ENCODE measurements at places on chromosomes 2 and 18. TPM values are rescaled to one million over a fixed set of nuclear protein-coding genes. Genes with fewer than 3 reads are reported as not detected.

- DNase-seq: no peak
These were observed 151.3 kb downstream of the TANC1 start for GRCh38 chr2:159119652-159120257.

The DTNA gene
- total RNA-seq: 110 TPM

DNA sequence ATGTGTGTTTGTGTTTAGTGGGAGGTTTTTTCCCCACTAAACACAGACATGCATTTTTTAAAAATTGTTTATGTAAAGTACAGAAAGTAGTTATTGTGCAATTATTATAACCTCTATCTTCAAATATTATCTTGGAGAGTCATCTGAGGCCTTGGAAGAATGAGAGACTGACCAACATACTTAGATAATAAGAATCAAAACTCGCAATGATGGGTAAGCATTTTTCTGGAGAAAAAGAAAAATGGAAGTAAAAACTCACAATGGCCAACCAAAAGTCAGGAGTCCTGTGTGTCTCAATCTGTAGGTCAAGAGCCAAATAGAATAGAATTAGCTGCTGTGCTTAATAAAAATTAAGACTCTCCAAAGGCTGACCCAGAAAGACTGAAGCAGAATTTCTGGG, 43.0 kb downstream of the MEMO1 start:
- DNase-seq: no peak

DNA sequence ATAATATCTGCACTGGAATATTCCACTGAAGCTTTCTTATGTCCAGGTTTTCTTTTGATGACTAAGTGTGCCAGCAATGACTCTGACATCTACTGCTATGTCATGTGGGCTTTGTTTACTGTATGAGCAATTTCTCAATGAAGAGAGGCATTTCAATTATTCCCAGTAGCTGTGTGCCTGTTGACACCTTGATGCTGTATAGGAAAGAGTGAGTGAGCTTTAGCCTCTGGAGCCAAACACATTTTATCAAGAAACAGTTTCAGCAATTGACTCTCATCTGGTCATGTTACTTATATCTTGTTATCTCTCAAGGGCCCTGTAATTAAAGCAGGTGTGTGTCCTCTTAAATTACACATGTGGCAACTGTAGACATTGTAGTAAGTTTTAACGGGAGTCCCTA, 493.2 kb upstream of the FANCL start:
- no peak for DNase-seq

The OTOS gene
- not detected for total RNA-seq

GRCh38 chr2:66127656-66128055, 307.3 kb upstream of the MEIS1 start:
- no peak for DNase-seq

- no peak for DNase-seq
These were observed 122.3 kb downstream of the CHST9 start for GRCh38 chr18:27062802-27063201.

GRCh38 chr18:13381944-13382365, 163.4 kb downstream of the LDLRAD4 start:
- peak; percentile 91 for DNase-seq

The G6PC2 gene
- 0.14 TPM for total RNA-seq

The CAPN14 gene
- total RNA-seq: 0.14 TPM

DNA sequence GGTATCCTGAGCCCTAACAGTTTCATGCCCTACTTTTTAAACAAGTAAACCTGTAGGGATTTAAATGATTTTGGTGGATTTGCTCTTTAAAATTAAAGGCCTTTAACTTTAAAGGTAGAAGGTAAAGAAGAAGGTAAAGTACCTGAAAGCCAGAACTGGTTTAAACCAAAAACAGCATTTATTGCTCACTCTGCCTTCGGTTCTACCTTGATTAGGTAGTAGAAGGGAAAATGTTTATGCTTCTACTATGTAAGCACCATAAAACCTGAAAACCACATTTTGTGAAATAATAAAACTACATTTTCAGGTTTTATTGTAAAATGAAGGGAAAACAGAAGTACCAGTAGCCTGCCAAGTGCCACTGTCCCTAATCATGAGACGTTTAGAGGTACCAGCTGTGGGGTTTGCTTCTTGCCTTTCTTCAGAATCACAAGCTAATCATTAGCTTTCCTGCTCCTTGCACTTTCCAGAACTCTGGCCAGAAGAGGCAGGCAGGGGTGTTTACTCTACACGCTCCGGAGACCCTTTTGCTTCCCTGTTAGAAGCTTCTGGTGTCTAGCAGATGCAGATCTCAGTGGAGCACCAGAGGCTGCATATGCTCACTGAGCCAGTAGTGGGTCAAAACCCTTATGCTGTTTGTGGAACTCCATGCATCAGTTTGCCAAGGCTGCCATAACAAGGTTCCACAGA, 33.3 kb downstream of the RPIA start:
- no peak for DNase-seq

- DNase-seq: no peak
These were observed 190.3 kb downstream of the RBM43 start for GRCh38 chr2:151071382-151071781.

DNA sequence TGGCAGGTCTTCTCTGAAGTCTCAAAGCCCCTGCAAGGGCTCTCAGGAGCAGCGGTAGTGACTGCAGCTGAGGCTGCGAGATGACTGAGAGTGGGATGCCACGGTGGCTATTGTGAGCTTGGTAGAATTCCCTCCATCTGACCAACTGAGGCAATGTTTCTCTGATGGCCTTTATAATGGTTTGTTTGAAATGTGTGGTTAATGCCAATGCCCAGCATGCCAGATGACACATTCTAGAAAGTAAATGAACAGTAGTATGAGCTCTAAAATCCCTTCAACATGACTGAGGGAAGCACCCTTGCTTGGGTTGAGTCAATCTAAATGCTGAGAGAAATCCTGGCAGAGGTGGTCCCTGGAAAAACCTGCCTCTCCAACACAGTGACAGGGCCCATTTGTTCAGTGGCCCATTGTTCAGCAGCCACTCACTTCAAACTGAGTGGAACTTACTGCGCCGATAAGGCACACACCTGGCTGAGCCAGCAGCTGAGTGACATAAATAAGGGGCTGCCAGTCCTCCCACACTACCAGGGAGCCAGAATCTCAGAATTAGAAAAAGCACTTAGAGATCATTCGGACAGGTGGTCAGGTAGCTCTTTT, 31.7 kb downstream of the SULT1C2 start:
- no peak for DNase-seq

The NEB gene
- 1.8 TPM for total RNA-seq

DNA sequence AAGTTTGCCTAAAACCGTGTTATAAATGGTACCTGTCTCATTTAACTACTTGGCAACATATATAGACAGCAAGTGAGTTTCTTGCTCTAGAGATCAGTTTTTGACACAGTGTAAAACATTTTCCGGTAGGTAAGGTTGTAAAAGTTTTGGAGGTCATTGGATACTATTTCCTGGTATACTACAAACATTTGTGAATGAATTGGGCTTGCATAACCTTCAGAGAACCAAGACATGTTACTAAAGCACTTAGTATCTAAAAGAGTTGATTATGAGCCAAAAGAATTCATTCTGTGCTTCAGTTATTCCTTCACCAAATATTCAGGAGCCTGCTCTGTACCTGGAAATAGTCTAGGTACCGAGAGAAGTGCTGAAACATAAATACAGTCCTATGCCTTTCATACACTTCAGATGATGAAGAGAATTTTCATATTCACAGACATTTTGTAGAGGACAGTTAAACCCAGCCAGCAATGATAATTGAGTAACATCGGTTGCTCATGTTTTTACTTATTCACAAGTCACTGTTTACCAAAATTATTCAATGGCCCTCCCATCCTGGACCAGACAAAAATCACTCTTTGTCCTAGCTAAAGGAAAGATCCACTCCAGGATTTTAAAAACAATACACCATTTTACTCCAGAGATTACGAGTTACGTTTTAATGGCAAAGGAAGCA, 319.4 kb upstream of the RBMS1 start:
- no peak for DNase-seq

GRCh38 chr2:4995466-4995865, 696.7 kb upstream of the SOX11 start:
- no peak for DNase-seq

GRCh38 chr2:24209389-24210105, 34.7 kb downstream of the FAM228A start:
- no peak for DNase-seq

DNA sequence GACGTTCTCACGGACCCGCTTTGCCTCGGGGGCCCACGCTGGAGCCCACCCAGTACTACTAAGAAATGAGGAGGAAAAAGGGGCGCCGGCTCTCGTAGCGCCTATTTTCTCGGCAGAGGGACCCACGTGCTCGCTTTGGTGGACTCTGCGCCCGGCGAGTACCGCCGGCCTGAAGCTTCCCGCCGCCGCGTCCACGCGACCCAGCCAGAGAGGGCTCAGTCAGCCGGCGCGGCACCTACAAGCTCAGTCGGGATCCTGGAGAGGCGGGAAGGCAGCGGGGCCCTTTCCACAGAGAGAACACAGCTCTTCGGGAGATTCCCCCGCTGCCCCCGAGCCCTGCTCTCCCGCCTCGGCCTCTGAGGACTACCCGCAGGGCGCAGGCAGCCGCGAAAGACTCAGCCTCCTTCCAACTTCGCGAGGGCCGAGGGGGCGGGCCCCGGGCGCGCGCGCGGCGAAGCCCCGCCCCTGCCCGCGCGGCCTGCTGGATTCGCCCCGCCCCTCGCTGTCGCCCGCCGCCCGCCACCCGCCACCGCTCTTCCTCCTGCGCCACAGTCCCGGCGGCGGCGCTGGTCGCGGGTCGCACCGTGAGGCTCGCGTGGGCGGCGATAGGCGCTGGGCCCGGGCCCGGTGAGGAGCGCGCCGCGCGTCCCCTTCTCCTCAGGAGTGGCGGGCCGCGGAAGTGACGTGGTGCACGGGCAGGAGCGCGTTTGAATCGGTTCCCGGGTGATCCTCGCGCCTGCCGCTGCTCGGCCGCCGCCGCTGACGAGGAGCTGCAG, at the start of gene SMCHD1:
Gene SMCHD1, plus strand, starts transcription at position 549 of the 776 bp plus-strand sequence. CDS start 350 bp downstream, outside the sequence.
- DNase-seq: peak; percentile 96

DNA sequence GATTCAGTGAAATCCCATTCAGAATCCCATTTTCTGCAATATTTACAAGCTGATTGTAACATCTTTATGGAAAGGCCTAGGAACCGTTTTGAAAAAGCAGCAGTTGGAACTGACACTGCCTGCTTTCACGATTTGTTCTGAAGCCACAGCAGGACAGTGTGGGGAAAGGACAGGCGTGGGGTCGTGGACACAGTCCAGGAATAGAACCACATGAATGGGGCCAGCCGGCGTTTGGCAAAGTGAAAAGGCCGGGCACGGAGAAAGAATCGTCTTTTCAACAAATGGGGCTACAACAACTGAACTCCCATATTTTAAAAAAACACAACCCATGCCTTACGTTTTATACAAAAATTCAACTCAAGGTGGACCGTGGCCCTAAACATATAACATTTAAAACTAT, 69.8 kb downstream of the SLC66A2 start:
- DNase-seq: no peak

- no peak for DNase-seq
These were observed 61.1 kb upstream of the SP3 start for GRCh38 chr2:174026122-174026845.

GRCh38 chr2:218831378-218831990, at the start of gene PRKAG3:
Gene PRKAG3 (minus strand): TSS chr2:218831803.
- DNase-seq: peak; percentile 82

DNA sequence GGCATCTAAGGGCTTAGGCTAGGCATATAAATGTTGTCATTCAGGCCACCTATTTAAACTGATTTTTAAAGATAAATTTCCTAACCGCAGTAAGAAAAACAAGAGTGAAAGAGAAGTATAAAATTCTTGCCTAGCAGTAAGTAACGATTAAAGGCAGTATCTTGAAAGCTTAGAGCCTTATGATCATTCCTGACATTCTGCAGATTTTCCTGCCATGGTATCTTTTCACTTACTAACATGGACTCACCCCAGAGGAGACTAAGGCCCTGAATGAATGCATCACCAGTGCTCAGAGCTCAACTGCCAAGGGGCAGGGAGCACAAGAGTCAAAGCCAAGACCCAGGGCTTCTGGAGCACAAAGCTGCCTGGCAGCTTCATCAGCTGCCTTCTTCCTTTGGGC, 133.1 kb downstream of the GCA start:
- no peak for DNase-seq

DNA sequence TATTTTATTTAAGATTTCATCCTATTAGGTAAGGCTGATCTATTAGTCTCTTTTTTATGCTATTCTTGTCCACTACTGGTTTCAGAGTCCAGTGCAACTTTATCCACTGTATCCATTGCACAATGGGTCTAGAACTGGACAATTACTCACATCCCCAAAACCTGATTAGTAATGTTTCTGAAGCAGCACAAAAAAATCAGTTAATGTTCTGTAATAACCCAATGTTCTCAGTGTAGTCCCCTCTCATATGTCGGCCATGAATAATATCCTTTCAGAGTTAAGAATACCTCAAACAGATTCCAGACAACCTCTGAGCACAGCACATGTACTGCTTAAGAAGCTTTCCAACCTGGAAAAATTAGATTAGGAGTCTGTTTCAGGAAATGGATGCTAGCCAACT, 29.7 kb downstream of the MGAT4A start:
- no peak for DNase-seq
